ENCODE measurements at places on chromosomes 4 and X. TPM values are rescaled to one million over a fixed set of nuclear protein-coding genes. Genes with fewer than 3 reads are reported as not detected.

DNA sequence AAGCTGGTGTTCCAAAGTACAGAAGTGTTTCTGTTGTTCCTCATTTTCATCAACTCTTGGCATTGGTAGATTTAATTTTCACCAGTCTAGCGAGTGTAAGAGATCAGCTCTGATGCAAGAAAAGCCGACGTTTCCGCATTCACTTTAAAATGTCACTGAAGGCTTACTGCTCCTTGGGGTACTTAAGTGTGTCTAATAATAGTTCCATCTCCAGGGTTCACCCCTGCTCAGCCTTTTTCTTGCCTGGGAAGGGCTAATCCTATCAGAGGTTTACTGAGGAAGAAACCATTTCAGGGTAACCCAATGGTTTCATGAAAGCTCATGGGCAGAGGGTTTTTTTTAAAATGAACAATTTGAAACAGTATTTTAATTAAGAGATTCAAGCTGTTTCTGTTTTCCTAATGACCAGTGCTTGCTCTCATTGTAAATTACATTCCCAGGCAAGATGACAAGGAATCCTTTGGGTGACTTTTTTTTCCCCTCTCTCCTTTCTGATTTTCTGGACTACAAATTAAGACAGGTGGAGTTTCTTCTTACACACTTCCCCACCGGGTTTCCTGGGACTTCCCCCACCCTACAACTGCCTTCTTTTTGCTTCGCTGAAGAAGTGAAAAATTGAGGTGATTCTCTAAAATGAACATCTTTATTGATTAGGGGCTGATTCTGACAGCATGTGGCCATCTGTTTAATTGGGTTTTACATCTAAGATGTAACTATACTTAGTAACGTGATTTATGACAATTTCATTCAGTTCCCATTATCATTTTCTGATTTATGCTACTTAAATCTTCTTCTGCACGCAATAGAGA, 78.7 kb upstream of the CBLL2 start:
- DNase-seq: no peak

DNA sequence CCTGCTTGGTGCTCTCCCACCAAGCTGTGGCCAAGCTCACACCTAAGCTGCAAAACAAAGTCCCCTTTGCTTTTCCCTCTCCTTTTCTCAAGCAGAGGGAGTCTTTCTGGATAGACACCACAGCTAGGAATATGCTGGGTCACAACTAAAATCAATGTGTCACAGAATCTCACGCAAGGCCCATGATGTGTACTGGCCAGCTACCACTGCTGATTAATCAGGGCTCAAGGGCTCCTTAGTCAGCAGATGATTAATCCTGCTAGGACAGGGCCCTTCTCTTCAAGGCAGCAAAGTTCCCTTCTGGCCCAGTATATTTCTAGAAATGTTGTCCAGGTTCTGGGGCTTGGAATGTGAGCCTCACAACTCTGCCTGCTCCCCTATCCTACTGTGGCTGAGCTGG, 32.0 kb upstream of the TENT5D start:
- DNase-seq: no peak

- DNase-seq: no peak
Measured at GRCh38 chrX:93419642-93420041, 253.7 kb downstream of the NAP1L3 start.

Gene MTNR1A
- total RNA-seq: not detected

DNA sequence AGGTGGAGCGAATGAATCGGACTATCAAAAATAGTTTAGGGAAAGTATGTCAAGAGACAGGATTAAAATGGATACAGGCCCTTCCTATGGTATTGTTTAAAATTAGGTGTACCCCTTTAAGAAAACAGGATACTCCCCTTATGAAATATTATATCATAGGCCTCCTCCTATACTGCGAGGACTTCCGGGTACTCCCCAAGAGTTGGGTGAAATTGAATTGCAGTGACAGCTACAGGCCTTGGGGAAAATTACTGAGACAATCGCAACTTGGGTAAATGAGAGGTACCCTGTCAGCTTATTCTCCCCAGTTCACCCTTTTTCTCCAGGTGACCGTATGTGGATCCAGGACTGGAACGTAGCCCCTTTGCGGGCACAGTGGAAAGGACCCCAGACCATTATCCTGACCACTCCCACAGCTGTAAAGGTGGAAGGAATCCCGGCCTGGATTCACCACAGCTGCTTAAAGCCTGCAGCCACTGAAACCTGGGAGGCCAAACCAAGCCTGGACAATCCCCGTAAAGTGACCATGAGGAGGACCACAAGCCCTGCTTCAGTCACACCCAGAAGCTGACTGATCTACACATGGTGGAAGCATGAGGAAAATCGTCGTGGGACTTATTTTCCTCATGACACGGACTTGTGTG, 1138.1 kb downstream of the ARAP2 start:
- no peak for DNase-seq

DNA sequence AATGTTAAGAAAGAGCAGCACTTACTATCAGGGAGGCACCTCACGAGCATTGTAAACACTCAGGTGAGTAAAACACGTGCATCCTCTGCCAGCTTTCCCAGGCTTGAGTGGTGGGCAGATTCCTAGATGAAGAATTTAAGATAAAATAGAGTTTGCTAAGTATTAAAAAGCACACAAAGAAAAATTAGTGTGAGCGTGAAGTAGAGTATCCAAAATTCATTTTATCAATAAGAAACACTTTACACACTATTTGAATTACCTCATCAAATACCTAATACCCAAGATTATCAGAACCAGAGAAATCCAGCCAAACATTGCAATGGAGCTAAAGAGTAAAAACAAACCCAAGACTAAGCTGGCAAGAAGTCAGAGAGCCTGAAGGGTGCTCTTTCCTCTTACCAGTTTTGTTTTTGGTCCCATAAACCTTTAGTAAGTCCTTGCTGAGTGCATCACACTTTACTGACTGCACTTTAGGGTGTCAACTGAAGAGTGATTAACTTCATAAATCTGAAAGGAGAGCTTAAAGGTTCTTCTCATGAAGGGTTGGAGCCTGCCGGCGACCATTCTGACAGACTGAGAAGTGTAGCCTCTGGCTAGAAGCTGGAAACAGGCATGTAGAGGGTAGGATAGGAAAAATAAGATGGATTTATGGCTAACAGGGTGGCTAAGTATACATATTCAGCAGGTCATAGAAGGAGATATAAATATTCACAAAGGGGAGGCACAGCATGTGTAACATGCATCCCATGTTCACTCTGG, 151.1 kb downstream of the SLC7A11 start:
- no peak for DNase-seq

All from aorta (tissue), 5 donors.